ENCODE measurements at places on chromosomes 2 and 18.

DNA sequence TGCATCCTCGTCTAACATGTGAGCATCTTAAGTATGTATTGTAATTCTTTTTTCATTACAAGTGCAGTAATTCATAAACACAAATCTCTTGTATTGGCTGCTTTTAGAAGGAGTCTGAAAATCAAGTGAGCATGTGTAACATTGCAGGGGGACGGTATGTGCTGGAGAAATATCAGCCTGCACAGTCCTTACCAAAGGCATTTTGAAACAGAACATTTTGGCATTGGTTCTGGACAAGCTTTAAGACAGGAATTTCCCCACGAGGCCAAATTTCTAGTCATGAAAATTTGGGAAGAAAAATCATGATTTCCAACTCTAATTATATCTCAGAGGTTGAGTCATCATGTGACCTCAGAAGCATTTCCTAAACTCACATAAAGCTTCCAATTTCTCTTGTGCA lies 24.7 kb upstream of the NRP2 start:
- no peak overlapping the region for H3K27ac ChIP-seq
- DNase-seq: no peak
- no peak overlapping the region for H3K4me3 ChIP-seq
- H3K4me1 ChIP-seq: peaks cover 23% of the 10 kb centered on the region
- no peaks in the 10 kb centered on the region for H3K36me3 ChIP-seq

DNA sequence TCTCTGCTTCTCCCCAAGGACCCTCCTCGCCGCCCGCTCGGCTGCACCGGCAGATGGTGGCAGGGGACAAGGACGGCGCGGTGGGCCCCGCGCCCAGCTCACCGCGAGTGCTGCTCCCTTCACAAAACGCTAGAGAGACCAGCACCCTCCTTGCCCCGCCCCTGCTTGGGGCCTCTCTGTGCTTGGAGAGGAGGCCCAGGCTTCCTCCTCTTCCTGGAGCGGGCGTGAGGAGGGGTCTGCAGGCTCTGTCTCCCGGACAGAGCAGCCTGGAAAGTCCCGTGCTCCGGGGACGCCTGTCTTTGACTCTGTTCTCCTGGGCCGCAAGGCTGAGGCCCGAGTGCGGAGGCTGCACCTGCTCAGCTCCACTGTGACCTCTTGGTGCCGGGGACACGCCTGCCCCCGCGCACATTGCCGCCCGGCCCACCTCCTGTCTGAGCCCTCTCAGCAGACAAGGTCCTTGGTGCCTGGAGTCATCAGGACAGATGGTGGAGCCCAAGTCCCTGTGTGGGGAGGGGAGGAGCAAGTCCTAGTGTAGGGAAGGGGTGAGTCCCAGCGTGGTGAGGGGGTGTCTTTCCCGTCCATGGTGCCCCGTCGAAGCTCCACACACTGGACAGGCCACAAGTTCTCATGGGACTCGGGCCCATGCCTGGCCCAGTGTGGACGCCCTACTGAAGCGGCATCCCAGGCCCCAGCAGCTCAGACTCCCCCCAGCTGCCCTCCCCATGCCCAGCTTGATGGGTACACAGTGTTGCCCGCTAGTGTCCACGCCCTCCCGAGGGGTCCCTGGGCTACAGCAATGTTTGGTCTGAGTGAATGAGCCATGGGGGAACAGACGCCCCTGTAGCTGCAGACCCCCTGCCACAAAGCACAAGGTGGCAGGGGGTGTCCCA lies 33.8 kb downstream of the RTP5 start:
- H3K4me3 ChIP-seq: no peak overlapping the region
- H3K36me3 ChIP-seq: no peaks in the 10 kb centered on the region
- DNase-seq: no peak

DNA sequence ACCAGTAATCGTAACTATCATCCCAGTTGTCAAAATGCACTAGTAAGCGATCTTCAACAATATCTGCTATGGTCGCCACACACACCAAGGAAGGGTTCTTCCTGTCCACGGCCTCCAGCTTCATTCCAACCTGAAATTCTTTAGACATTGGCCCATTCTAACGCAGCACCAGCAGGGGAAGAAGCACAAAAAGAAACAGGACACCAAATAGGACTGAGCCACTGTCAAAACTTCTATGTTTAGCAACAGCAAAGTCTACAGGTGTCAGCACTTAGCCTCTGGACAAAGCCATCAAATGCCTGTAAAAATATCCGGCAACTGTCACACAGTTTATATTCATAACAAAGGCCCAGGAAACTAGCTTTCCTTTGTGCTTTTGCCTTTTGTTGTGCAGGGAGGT lies 175.0 kb downstream of the L3MBTL4 start:
- DNase-seq: peak; percentile 31
- H3K36me3 ChIP-seq: no peaks in the 10 kb centered on the region
- H3K27me3 ChIP-seq: no peaks in the 10 kb centered on the region
- no peak overlapping the region for H3K27ac ChIP-seq

DNA sequence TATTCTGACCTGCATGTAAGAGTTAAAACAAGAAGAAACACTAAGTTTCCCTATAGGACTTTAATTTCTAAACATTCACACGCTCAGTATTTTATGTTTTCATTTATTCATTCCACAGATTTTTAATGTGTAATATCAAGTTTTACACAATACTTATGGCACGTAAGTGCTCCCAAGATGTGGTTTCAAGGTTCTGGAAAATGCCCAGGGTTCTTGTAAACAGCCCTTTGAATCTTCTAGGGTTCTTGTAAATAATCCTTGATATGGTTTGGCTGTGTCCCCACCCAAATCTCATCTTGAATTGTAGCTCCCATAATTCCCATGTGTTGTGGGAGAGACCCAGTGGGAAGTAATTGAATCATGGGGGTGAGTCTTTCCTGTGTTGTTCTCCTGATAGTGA lies 383.0 kb downstream of the TXNL1 start:
- DNase-seq: no peak
- no peaks in the 10 kb centered on the region for H3K36me3 ChIP-seq
- no peaks in the 10 kb centered on the region for H3K4me1 ChIP-seq
- H3K27me3 ChIP-seq: no peaks in the 10 kb centered on the region
- no peak overlapping the region for H3K4me3 ChIP-seq

DNA sequence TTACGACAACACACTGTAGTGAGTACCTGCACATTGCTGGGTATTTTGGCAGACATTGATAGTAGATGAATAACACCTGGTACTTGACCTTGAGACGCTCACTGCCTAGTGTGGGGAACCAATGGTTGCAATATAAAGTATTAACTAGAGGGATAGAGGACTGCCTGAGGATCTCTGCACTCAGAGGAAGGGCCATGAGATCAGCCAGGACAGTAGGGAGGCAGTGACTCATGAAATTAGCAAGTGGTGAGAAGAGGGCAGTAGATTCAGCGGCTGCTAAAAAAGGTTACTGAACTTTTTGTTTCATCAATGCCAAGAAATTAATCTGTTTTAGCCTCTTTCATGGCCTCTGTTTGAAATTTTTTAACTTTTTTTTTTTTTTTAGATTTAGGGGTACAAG lies 250.8 kb upstream of the TCF4 start:
- no peak for DNase-seq
- no peaks in the 10 kb centered on the region for H3K27me3 ChIP-seq
- H3K4me1 ChIP-seq: no peaks in the 10 kb centered on the region
- no peaks in the 10 kb centered on the region for H3K36me3 ChIP-seq
- no peak overlapping the region for H3K27ac ChIP-seq

- H3K4me1 ChIP-seq: peaks cover 80% of the 10 kb centered on the region
- H3K4me3 ChIP-seq: peak overlapping the region; percentile 89
- peaks cover 35% of the 10 kb centered on the region for H3K36me3 ChIP-seq
- DNase-seq: peak; percentile 85
- no peaks in the 10 kb centered on the region for H3K27me3 ChIP-seq
Measured at GRCh38 chr2:68366083-68366560, 1.0 kb downstream of the PLEK start.

GRCh38 chr2:207825978-207826377 lies 56.3 kb upstream of the FZD5 start:
- H3K27me3 ChIP-seq: no peaks in the 10 kb centered on the region
- no peak overlapping the region for H3K27ac ChIP-seq
- no peaks in the 10 kb centered on the region for H3K4me1 ChIP-seq
- DNase-seq: no peak
- no peak overlapping the region for H3K4me3 ChIP-seq

DNA sequence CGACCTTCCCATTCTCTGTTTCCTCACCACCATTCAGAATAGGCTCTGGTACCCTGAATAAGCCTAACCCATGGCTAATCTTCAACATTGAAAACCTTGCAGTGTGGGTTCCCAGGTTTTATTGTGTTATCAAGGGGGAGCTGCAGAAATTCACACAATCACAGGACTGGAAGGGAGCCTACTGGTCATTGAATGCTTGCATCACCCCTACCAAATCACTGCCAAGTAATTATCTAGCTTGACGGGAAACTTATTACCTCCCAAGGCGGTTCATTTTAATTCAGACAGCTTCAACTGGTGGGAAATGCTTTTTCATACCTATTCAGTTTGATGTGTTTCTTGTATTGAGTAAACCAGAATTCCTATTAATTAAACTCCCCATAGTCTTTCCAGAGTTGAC lies 33.6 kb upstream of the EFEMP1 start:
- H3K36me3 ChIP-seq: no peaks in the 10 kb centered on the region
- H3K4me3 ChIP-seq: no peak overlapping the region
- H3K27me3 ChIP-seq: no peaks in the 10 kb centered on the region
- no peak for DNase-seq
- no peak overlapping the region for H3K27ac ChIP-seq
- no peaks in the 10 kb centered on the region for H3K4me1 ChIP-seq

DNA sequence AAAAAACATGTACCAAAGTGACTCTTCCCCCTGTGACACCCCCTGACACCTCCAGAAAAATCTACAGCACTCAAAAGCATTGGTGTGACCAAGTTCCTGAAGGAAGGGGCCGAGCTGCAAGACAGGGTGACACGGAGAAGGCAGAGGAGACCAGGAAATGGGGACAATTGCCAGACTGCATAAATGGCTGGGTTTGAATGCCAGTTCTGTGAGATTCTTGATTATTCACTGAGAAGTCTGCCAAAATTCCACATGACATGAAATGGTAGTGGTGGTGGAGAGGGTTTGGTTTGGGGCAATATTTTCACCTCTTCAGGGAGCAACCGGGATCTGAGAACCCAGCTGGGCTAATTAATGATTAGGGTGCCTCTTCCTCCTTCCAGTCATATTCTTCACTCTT lies 178.5 kb downstream of the ARL4C start:
- no peaks in the 10 kb centered on the region for H3K4me1 ChIP-seq
- no peak for DNase-seq
- no peaks in the 10 kb centered on the region for H3K36me3 ChIP-seq
- H3K4me3 ChIP-seq: no peak overlapping the region

DNA sequence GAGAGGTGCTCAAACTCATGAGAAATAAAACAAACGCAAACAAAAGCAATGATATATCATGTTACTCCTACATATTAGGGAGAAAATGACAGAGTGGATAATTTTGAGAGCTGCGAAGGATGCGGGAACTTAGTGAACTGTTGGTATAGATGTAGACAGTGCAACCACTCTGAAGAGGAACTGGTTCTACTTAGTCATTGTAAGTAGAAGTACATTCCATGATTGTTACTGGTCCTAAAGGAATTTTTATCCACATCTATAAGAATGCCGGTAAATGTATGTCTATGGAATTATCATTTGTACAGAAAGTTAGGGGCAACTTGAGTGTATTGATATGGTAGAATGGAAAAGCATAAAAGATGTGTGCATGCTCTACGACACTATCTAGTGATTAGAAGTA lies 1238.4 kb downstream of the LRP1B start:
- no peaks in the 10 kb centered on the region for H3K4me1 ChIP-seq
- H3K27me3 ChIP-seq: no peaks in the 10 kb centered on the region
- H3K4me3 ChIP-seq: no peak overlapping the region

- no peaks in the 10 kb centered on the region for H3K27me3 ChIP-seq
- peaks cover 8% of the 10 kb centered on the region for H3K36me3 ChIP-seq
- peaks cover 86% of the 10 kb centered on the region for H3K4me1 ChIP-seq
- DNase-seq: peak; percentile 59
- H3K4me3 ChIP-seq: peak overlapping the region; percentile 71
- peak overlapping the region; percentile 90 for H3K27ac ChIP-seq
Measured at GRCh38 chr18:79401494-79402208, 5.9 kb downstream of the NFATC1 start.

GRCh38 chr2:199148076-199148845 lies 309.5 kb downstream of the SATB2 start:
- no peaks in the 10 kb centered on the region for H3K36me3 ChIP-seq
- no peak overlapping the region for H3K27ac ChIP-seq
- no peaks in the 10 kb centered on the region for H3K27me3 ChIP-seq
- H3K4me3 ChIP-seq: no peak overlapping the region
- no peaks in the 10 kb centered on the region for H3K4me1 ChIP-seq
- no peak for DNase-seq

- peaks cover 80% of the 10 kb centered on the region for H3K4me1 ChIP-seq
- H3K27ac ChIP-seq: peak overlapping the region; percentile 55
- H3K27me3 ChIP-seq: no peaks in the 10 kb centered on the region
- H3K4me3 ChIP-seq: no peak overlapping the region
- DNase-seq: no peak
- peaks cover 66% of the 10 kb centered on the region for H3K36me3 ChIP-seq
Measured at GRCh38 chr18:35071819-35072247, 30.6 kb downstream of the MAPRE2 start.

GRCh38 chr2:216170076-216170763 lies 61.1 kb downstream of the XRCC5 start:
- no peak for DNase-seq
- no peaks in the 10 kb centered on the region for H3K4me1 ChIP-seq
- no peak overlapping the region for H3K27ac ChIP-seq
- H3K36me3 ChIP-seq: peaks cover 71% of the 10 kb centered on the region
- no peak overlapping the region for H3K4me3 ChIP-seq

DNA sequence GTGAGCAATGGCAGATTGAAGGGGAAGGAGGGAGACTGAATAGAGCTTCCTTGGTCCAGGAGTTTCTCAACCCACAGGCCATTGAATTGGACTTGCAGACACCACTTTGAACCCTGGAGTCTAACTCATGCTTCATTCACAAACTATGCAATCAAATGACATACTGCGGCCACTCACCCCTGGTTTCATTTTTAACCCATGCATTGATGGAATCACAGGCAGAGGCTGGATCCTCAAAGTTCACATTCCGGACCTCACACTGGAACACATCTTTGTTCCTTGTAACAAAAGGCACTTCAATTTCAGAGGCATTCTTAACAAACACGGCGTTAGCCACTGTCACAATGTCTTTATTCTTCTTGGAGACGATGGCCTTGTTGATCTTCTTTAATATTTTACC lies 40.7 kb downstream of the MRPL44 start:
- H3K4me3 ChIP-seq: no peak overlapping the region
- H3K27me3 ChIP-seq: no peaks in the 10 kb centered on the region
- DNase-seq: no peak
- no peaks in the 10 kb centered on the region for H3K4me1 ChIP-seq

GRCh38 chr2:241412144-241412543 lies 56.1 kb downstream of the FARP2 start:
- peak overlapping the region; percentile 60 for H3K27ac ChIP-seq
- no peaks in the 10 kb centered on the region for H3K36me3 ChIP-seq
- H3K27me3 ChIP-seq: no peaks in the 10 kb centered on the region
- peak; percentile 84 for DNase-seq

- H3K27ac ChIP-seq: no peak overlapping the region
- no peaks in the 10 kb centered on the region for H3K4me1 ChIP-seq
- no peak overlapping the region for H3K4me3 ChIP-seq
- DNase-seq: no peak
- H3K27me3 ChIP-seq: no peaks in the 10 kb centered on the region
- no peaks in the 10 kb centered on the region for H3K36me3 ChIP-seq
Measured at GRCh38 chr2:96685577-96686459, 43.3 kb downstream of the FER1L5 start.

- no peaks in the 10 kb centered on the region for H3K36me3 ChIP-seq
- H3K4me3 ChIP-seq: no peak overlapping the region
- no peaks in the 10 kb centered on the region for H3K27me3 ChIP-seq
- H3K27ac ChIP-seq: no peak overlapping the region
- no peaks in the 10 kb centered on the region for H3K4me1 ChIP-seq
Measured at GRCh38 chr2:19178175-19178574, 180.2 kb downstream of the OSR1 start.
